ENCODE measurements at places on chromosomes 7 and 10. TPM values are rescaled to one million over a fixed set of nuclear protein-coding genes. Genes with fewer than 3 reads are reported as not detected.

The SFRP5 gene
- 1.1 TPM for total RNA-seq

The GRM3 gene
- total RNA-seq: 0.21 TPM

The HOXA7 gene
- total RNA-seq: 3.7 TPM

The TEX36 gene
- not detected for total RNA-seq

The NUTM2A gene
- total RNA-seq: 0.69 TPM

The BTBD16 gene
- total RNA-seq: 2.6 TPM

The AGR2 gene
- total RNA-seq: 88.3 TPM

The ELN gene
- total RNA-seq: 483 TPM

The ACHE gene
- total RNA-seq: 4.0 TPM

The CARD11 gene
- total RNA-seq: 5.0 TPM

The STEAP1 gene
- total RNA-seq: 5.8 TPM

The LMOD2 gene
- total RNA-seq: 5.4 TPM

Measured in urinary bladder (tissue), 4 donors.